Globus pallidus (tissue), 1 donor: ENCODE measurements at places on chromosomes 11 and 22.

- no peak for DNase-seq
These were observed 81.0 kb downstream of the TRMU start for GRCh38 chr22:46416520-46416871.

- no peak for DNase-seq
These were observed 11.4 kb upstream of the CD44 start for GRCh38 chr11:35127619-35128018.

DNA sequence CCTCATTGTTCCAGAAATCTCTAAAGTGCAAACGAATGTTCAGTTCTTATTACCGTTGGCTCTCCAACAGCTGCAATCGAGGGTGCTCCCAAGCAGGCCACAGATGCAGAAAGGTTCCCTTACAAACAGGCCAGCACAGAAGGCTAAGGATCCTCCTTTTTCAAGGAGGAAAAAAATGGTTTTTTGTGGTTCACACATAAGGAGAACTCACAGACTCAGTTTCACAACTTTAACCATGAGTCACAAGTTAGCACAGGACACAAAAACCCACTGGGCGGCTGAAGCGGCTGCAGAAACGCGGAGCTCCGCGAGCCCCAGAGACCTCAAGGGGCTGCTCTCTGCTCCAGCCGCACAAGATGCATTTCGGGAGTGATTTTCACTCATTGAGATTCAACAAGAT is 98.2 kb upstream of the PRR5 start:
- DNase-seq: no peak

- DNase-seq: no peak
These were observed 38.2 kb downstream of the TOM1 start for GRCh38 chr22:35337932-35338331.

DNA sequence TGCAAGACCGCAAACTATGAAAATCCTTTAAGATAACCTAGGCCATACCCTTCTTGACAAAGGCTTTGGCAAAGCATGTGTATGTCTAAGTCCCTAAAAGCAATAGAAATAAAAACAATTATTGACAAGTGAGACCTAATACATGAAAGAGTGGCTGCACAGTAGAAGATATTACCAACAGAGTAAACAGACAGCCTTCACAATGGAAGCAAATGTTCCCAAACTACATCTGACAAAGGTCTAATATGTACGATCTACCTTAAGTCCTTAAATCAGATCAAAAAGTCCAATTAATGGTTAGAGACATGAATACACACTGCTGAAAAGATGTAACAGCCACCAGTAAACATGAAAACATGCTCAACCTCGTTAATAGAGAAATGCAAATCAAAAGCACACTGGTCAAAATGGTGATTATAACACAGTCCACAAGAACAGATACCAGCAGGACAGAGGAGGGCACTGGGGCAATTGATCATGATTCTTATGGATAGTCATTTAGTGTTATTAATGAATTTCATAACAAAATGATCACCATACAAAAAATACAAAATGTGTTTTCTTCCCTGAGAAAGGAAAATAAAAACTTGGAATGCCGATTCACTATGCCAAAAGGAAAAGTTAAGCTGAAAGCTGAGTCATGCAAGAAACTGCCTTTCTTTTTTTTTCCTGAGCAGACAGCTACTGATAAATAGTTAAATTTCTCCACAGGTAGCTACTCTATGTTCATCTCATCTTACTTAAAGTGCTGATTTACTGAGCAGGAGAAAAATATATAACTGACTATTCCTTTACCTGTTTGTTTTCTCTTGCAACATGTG is 102.6 kb upstream of the VPREB1 start:
- no peak for DNase-seq

GRCh38 chr11:76714493-76714892 is 43.9 kb upstream of the LRRC32 start:
- DNase-seq: no peak

- no peak for DNase-seq
These were observed 751 bp downstream of the FIBIN start for GRCh38 chr11:26994631-26995095.

- DNase-seq: no peak
These were observed 60.0 kb upstream of the HTATIP2 start for GRCh38 chr11:20303391-20303965.

- no peak for DNase-seq
These were observed 77.0 kb upstream of the GRK3 start for GRCh38 chr22:25487508-25487907.

DNA sequence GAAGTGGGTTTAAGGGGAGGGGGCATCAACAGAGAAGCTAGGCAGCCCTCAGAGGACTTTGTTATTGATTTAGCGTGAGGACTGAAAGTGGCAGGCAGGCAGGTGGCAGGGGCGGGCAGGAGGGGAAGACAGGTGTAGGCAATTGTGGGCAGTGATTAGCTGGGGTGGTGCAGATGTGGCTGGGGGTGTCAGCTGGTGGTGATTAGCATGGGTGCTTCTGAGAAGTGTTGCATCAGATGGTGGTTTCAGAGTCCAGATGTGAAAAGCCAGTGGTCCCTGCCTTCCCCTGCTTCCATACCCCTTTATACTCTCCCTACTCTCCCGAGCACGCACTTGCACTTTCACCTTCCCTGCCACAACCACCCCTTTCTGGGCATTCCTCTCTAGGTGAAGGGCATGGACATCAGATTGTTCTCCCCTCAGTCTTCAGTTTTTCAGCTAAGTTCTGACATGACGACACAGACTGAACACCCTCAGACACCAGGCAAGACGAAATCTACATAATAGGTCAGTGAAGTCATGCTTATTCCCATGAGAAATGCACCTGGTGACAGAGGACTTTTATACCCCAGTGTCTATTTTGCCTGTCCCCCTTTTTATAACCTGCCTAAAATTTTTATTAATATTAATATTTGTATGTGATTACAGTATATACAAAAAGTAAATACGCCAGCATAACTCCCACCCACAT is 435.7 kb upstream of the CADM1 start:
- DNase-seq: no peak

GRCh38 chr11:35237351-35237750 is 98.4 kb downstream of the CD44 start:
- no peak for DNase-seq

DNA sequence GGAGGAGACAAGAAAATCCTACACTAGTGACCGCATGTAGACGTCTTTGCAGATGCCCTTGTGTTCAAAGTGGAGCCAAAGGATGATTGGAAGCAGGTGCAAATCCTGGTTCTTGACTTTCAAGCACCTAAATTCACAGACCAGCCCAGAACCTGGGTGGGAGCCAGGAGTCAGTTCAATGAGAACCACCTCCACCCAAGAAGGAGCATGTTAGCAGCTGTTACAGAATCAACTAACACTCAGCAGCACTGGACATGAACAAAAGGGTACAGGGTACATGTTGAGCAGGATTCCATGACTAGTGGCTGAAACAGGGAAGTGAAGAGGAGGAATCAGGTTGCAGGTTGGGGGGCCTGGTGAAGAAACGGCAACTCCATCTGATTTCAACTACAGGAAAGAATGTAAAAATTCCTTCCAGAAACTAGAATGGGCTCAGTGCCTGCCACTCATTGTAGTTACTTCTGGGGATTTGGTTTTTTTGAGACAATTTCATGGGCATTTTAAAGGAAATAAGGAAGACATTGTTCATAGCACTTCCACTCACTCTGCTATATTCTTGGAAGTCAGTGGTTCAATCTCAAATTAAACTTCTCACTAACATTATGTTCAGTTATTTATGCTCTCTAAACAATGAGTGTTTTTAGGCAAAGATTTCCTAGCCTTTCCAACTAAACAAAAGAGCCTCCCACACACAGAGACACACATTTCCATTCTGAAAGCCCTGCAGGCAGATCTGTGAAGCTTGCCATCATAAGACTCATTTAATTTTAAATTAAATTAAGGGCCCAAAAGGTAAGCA is 173.3 kb downstream of the CADM1 start:
- peak; percentile 7 for DNase-seq

GRCh38 chr11:66846671-66847091 is 3.4 kb downstream of the RCE1 start:
- DNase-seq: no peak

DNA sequence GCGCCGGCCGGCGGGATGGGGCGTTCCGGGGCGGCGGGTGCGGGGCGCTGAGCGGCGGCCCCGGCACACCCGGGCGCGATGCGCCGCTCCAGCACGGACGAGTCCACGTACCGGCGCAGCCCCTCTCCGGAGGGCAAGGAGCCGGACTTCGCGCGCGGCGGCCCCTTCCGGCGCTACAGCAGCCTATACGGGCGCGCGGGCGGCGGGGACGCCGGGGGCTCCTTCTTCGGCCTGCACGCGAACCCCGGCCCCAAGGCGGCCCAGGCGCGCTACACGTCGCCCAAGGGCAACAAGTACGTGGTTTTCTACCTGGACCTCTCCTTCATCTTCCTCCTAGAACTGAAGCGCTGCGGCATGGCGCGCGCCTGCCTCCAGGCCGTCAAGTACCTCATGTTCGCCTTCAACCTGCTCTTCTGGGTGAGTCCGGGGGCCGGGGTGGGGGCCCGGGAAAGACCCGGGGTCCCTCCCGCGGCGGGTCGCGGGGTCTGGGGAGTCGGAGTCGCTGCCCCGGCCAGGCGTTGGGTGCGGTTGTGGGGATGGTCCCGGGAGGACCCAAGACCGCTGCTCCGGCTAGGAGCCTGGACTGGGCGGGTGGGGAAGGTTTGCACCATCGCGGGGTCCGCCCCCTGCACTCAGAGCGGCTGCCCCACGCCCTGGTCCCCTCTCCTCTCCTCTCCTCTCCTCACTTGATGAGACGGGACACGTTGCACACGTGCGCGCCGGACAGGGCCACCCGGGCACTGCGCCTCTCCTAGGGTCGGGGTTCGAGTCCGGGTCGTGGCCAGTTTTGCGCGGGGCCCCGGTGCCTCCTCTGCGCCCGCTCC is 7.5 kb downstream of the TSPAN4 start:
- no peak for DNase-seq

- DNase-seq: no peak
These were observed 66.0 kb downstream of the GRK3 start for GRCh38 chr22:25630447-25630846.

DNA sequence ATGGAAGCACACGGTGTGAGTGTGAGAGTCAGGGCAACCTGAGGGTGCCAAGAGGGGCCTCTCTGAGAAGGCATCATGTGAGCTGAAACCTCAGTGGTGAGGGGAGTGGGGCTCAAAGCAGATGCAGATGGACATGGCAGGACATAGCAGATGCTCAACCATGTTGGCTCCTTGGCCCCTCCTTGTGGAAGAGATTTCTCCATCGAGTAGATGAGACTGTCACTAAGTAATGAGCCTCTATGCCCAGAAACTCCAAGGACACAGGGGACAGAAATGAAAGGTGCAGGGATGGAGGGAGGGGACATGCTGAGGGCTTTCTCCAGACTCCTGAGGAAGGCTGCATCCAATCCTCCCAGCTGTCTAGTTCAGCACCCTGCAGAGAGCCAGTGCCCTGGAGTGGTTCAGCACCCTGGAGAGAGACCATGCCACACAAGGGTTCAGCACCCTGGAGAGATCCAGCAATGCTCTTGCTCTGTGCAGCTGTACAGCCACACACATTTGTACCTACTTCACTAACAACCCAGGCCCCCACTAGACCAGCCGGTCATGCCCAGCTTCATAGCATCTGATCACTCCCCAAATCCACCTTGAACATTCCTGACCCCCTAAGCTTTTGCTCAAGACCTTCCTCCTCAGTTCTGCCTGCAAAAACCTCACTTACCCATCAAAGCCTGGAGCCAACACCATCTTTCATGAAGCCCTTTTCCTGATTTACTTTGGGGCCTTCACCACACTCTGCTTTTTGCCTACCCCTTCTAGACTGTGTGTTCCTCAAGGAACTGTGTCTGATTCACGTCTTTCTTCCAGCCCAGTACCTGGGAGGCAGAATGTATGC is 252.0 kb downstream of the CTTN start:
- DNase-seq: peak; percentile 43

DNA sequence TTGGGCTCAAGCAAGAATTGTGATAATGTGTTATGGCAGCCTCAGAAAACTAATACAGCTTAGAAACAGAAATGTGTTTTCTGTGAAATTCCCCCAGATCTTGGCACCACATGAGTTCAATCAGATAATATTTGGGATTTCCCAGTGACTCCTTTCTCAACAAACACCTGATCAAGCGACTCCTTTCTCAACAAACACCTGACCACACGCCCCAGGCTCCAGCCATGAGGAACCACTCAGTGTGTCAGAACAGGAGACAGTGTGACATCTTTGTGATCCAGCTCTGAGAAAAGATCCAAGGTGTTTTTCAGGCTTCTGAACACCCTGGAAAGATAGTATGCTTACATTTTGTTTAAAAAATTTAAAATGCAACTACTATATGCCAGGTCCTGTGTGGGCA is 1.9 kb upstream of the UVRAG start:
- DNase-seq: no peak

DNA sequence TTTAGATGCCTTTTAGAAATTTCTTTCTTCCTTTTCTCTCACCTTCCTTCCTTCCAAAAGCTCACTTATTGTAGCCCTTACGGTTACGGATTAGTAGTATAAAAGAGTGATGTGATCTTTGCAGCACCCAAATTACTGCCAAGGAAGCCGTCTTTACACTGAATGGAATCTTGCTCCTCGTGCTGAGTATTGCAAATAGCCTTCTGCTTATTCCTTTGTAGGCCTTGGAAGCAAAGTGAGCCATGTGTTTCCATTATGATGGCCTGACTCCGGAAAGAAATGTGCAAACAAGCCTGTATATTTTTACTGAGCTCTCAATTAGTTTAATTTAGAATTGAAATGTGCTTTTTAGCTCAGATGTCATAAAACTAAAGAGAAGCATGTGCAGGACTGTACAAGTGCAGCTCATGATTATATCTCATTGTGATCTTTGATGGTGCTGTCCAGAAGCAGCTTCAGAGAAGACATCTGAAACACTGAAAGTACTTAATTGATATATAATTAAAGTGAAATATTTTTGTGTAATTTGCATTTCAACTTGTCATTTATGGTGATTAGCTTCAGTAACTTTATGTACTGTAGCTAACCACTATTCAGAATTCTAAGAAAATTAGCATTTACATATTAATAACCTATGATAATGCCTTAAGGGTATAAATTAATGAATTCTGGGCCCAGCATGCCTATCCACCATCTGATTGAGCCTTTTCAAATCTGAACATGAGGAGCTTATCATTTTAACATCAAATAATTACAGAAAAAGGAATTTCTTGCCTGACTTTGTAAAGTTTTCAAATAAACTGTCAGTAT is 129.3 kb downstream of the GRIA4 start:
- DNase-seq: peak; percentile 29

- DNase-seq: no peak
These were observed 67.0 kb downstream of the ETS1 start for GRCh38 chr11:128520206-128520887.
